ENCODE measurements at places on chromosomes 13 and 19. TPM values are rescaled to one million over a fixed set of nuclear protein-coding genes. Genes with fewer than 3 reads are reported as not detected.

NUP58 gene
- 80.8 TPM for total RNA-seq

TUBA3C gene
- not detected for total RNA-seq

DCLK1 gene
- total RNA-seq: not detected

SIGLEC14 gene
- not detected for total RNA-seq

ZNF99 gene
- not detected for total RNA-seq

KLK13 gene
- total RNA-seq: not detected

ZFP82 gene
- not detected for total RNA-seq

ZIC5 gene
- not detected for total RNA-seq

CCDC9 gene
- total RNA-seq: 19.8 TPM

SCEL gene
- total RNA-seq: 3.9 TPM

IZUMO1 gene
- total RNA-seq: 0.58 TPM

KRTDAP gene
- total RNA-seq: not detected

PSG7 gene
- total RNA-seq: not detected

CNMD gene
- total RNA-seq: not detected

RPL28 gene
- 1,121 TPM for total RNA-seq

PNMA8B gene
- total RNA-seq: not detected

PRODH2 gene
- total RNA-seq: not detected

BRME1 gene
- 3.9 TPM for total RNA-seq

GRIN2D gene
- 12.6 TPM for total RNA-seq

FBXO17 gene
- total RNA-seq: not detected

SIGLEC12 gene
- not detected for total RNA-seq

PBX4 gene
- total RNA-seq: 2.5 TPM

CCDC61 gene
- total RNA-seq: 24.4 TPM

FXYD1 gene
- total RNA-seq: not detected

RXFP2 gene
- total RNA-seq: not detected

ZC3H13 gene
- total RNA-seq: 14.3 TPM

CD209 gene
- not detected for total RNA-seq

GNA15 gene
- total RNA-seq: 20.0 TPM

SYT5 gene
- 1.5 TPM for total RNA-seq

RUVBL2 gene
- total RNA-seq: 562 TPM

Measured in HT-29 (cell line).